ENCODE measurements at places on chromosomes 3 and 15.

DNA sequence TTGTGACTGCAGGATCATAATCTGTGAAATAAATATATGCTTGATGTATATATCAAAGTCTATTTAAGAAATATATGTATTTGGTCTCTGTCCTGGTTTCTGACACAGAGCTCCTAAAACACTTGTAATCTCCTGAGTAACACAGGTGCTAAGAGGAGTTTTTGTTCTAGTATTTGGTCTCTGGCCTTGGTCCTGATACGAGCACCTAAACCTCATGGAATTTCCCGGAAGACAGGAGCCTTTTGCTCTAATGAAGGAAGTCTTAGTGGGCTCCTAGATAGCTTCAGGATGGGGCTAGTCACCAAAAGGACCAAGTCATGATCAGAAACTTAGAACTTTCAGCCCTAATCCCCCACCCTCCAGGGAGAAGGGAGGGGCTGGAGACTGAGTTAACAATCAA is 19.2 kb upstream of the MUSTN1 start:
- no peak for DNase-seq

GRCh38 chr15:89389841-89390603 is 55.4 kb upstream of the POLG start:
- no peak for DNase-seq

GRCh38 chr15:94791510-94791909 is 560.1 kb downstream of the MCTP2 start:
- no peak for DNase-seq

- DNase-seq = no peak
Measured at GRCh38 chr15:89178307-89178977, 42.9 kb downstream of the RLBP1 start.

DNA sequence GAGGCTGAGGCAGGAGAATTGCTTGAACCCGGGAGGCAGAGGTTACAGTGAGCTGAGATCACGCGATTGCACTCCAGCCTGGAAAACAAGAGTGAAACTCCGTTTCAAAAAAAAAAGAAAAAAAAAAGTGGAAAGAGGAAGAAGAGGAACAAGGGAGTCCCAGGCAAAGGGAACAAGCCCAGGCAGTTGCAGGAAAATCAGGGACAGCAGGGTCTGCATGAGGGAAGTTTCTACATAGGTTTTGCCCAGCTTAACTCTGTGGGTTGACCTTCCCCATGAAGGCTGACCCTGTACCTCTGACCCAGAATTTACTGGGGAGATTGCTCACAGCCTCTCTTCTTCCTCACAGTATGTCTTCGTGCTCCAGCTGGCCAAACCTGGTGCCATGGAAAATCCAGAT is 12.3 kb downstream of the RBP1 start:
- no peak for DNase-seq

DNA sequence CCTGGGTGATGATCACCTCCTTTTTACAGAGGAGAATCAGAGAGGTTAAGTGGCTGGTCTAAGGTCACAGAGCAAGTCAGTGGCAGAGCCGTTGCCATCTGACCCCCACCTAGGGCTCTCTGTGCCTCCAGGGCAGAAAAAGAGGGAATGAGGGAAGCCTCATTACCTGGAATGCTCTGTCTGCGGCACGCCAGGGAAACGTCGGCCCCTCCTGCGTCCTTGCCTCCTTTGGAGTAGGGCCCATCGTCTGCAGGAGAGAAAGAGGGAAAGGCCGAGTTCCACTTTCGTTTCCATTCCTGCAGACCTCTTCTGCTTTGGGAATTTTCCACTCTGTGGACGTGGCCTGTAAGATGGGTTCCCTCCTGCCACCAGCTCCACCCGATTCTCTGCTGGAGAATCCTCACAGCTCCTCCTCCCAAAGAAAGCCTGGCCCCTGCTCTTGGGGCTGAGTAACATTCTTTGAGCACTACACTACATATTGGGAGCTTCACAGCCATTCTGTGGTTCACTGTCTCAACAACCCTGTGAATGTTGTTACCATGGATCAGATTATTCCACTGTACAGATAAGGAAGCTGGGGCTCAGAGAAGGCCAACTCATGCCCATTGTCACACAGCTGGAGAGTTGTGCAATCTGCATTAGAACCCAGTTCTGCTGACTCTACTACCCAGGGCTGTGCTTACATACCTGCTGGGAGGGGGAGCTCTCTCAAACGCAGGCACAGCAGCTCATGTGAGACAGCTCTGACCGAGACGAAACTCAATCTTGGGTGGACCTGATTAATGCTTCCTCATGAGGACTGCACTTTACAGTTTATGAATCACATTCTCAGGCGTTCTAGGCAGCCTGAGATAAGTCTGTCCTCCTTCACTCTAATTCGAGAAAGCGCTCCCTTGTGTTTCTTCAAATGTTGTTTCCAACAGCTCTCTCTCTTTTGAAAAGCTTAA is 14.2 kb downstream of the GRIP2 start:
- DNase-seq = no peak

DNA sequence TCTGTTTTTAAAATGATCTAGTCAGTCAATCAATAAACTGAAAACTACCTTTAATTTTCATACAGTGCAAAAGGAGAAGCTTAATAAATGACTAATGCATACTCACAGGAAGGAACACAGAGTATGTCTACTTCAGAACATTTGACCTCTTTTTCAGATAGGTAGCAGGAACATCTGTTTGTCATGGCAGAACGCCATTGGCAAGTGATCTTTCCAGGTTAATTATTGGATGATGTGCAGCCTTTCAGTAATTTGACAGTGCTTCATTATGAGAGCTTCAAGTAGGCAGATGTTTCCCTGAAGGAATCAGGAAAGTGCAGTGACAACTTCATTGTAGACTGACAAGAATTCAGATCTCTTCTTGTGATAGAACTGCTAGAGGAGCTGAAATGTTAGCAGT is 325.0 kb downstream of the OTOL1 start:
- no peak for DNase-seq

- DNase-seq = peak; percentile 93
Measured at GRCh38 chr3:51501833-51502561, 2.2 kb upstream of the DCAF1 start.

DNA sequence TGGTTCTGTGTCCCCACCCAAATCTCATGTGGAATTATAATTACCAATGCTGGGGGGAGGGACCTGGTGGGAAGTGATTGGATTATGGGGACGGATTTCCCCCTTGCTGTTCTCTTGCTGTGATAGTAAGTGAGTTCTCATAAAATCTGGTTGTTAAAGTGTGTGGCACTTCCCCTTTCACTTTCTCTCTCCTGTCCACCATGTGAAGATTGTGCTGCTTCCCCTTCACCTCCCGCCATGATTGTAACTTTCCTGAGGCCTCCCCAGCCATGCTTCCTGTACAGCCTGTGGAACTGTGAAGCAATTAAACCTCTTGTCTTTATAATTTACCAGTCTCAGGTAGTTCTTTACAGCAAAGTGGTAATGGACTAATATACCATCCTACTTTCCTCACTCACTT is 289.6 kb downstream of the EFHB start:
- DNase-seq = no peak

GRCh38 chr15:75213768-75214221 is 12.1 kb downstream of the C15orf39 start:
- DNase-seq = no peak

- DNase-seq = no peak
Measured at GRCh38 chr15:95935852-95936251, 394.6 kb upstream of the NR2F2 start.

- no peak for DNase-seq
Measured at GRCh38 chr3:61157414-61157813, 93.8 kb downstream of the FHIT start.

- peak; percentile 61 for DNase-seq
Measured at GRCh38 chr3:192772240-192772894, 45.0 kb upstream of the FGF12 start.

DNA sequence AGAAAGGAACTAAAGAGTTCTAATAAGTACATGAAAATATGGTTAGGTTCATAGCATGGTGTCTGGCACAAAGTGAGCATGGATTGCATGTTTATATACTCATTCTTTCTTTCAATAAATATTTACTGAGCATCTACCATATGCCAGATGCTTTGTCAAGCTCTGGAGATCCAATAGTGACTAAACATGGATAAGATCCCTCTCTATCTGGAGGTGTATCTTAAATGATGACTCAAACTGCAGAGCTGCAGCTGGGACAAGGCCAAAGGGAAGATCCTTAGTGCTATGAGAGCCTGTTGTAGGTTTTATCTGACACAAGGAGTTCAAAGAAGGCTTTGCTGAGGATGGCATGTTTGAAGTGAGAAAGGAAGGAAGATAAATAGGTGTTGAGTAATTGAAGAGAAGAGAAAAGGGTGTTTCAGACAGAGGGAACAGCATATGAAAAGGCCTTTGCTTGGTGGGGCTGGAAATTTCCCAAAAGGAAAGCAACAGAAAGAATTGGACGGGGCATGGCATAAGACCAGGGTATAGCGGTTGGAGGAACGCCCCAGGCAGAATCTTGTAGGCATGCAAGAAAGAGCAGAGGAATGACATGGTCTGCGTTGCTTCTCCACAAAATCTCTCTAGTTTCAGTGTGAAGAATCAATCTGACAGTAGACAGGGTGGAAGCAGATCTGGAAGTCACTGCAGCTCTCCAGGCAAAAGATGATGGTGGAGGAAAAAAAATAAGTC is 239.9 kb upstream of the LRTM1 start:
- no peak for DNase-seq

- no peak for DNase-seq
Measured at GRCh38 chr3:37816271-37816670, 45.4 kb upstream of the CTDSPL start.

- DNase-seq = peak; percentile 87
Measured at GRCh38 chr15:29269485-29270168, at the start of gene NSMCE3. TSS of gene NSMCE3 (minus strand) at chr15:29269822. CDS start at chr15:29269705, 117 bp downstream.

GRCh38 chr15:62119227-62119864 is 45.7 kb downstream of the C2CD4B start:
- no peak for DNase-seq

GRCh38 chr15:76866716-76867321 is 38.3 kb downstream of the SCAPER start:
- DNase-seq = no peak

DNA sequence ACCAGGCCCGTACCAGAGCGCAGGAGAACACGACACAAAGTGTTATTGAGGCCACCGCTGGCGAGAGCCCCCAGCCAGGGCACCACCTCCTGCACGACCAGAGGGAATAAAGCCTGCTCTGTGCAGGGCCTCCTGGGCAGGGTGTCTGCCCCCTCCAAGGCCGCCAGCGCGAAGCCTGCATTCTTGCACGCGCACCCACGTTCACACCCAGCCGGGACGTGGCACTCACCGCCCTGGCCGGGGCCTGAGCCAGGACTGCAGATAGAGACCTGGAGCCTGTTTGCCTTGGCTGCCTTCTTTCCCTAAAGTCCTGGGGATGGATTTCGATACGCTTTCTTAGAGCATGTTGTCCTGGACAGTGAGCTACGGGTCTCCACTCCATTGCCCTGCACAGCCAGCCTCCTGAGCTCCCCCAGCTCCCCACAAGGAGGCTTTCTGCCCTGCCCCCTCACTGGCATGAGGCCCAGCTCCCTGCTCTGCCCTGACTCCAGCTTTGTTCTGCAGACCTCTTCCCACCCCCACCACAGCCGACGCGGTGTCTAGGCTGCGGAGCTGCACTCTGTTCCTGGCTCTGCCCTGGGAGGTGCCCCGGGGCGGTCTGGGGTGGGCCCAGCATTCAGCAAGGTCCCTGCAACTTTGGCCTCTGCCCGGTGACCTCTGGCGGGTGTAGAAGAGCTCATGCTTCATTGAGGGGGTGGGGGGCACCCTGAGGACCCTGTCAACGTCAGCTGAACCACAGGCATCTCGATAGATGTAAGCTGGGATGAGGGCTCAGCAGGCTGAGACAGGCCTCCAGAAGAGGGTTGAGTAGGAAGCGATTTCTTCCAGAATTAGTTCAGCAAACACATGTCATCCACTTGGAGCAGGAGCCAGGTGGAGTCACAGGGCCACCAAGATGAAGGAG is 145.0 kb downstream of the LRRK1 start:
- DNase-seq = no peak
